Stimulated activated CD4-positive, alpha-beta T cell treated with anti-CD3 and anti-CD28 coated beads, TNF-alpha, amount 100 ng/mL, for 48 hours (primary cell): ENCODE measurements at places on chromosomes 2 and 18.
A peak's percentile ranks its signal among the peaks of the same experiment; 100 is the strongest.

GRCh38 chr2:61675204-61675603 is 137.0 kb upstream of the XPO1 start:
- no peak for DNase-seq

- DNase-seq, result no peak
Observed at GRCh38 chr18:52216666-52217065, 123.3 kb upstream of the DCC start.

GRCh38 chr2:86764661-86765309 is 25.9 kb downstream of the CD8A start:
- DNase-seq, result no peak

DNA sequence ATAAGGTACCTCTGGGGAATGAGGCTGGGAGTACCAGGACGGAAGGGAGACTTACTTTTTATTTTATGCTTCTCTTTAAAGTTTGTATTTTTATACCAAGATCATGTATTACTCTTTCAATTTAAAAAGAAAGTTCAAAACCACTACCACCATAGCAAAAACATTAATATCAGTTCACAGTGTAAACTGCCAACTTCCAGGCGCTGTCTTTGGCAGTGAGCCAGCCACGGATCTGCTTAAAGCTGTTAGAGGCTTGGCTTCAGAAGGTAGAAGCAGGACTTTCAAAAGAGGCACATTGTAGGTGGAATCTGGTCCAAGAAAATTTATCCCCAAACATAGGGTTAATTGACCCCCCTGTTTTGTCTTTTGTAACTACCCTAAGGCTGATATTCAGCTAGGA is 74.8 kb downstream of the B3GNT2 start:
- no peak for DNase-seq

DNA sequence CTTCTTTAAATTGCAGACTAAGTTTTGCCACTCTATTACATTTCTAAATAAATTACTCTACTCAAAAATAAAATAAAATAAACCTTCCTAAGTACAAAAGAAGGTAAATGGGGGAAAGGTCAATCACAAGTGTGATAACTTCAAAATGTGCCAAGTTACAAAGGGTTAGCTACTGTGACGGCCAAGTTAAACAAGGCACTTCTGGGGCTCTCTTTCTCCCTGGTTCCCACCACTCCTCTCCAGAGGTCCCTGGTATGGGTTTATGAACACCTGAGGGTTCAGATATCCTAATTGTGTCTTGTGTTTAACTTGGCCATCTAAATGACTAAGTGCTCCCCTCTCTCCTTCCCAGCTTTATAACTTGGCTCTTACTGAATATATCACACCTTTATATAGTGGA is 5.4 kb downstream of the ZNF521 start:
- DNase-seq, result no peak

GRCh38 chr2:100708333-100708732 is 111.6 kb upstream of the NPAS2 start:
- DNase-seq, result no peak

- no peak for DNase-seq
Observed at GRCh38 chr2:852168-852567, 98.5 kb upstream of the SNTG2 start.

DNA sequence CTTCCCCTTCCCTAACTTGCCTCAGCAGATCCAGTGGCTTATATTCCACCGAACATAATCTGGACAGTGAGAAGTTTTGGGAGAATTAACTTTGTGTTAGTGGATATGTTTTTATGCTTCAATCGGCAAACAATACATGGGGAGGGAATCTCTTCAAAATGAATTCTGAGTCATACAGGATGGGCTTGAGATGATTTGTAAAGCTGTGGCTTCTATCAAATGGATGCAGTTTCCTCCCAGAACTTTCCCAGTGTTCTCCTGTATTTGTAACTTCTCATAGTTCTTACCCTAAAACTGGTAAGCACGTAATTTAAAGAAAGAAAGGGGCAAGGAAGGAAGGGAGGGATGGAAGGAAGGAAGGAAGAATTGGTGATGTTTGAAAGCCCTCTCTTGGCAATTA is 36.8 kb downstream of the PDCL3 start:
- no peak for DNase-seq

GRCh38 chr2:24304098-24304497 is 56.2 kb downstream of the ITSN2 start:
- no peak for DNase-seq

DNA sequence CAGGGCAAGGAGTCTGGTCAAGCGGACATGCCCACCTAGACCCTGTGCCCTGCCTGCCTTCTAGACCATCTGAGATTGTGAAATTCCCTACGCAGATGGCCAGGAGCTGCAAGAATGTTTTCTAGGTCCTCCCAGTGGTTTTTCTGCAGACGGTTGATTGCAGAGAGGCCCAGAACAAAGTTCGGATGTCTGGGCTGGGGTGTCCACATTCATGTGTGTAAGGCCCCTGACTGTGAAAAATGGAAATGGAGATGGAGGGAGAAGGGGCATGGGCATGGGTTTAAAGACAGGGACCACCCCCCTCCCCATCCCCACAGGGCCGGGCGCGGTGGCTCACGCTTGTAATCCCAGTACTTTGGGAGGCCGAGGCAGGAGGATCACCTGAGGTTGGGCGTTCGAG is 11.8 kb downstream of the ARHGAP25 start:
- no peak for DNase-seq

DNA sequence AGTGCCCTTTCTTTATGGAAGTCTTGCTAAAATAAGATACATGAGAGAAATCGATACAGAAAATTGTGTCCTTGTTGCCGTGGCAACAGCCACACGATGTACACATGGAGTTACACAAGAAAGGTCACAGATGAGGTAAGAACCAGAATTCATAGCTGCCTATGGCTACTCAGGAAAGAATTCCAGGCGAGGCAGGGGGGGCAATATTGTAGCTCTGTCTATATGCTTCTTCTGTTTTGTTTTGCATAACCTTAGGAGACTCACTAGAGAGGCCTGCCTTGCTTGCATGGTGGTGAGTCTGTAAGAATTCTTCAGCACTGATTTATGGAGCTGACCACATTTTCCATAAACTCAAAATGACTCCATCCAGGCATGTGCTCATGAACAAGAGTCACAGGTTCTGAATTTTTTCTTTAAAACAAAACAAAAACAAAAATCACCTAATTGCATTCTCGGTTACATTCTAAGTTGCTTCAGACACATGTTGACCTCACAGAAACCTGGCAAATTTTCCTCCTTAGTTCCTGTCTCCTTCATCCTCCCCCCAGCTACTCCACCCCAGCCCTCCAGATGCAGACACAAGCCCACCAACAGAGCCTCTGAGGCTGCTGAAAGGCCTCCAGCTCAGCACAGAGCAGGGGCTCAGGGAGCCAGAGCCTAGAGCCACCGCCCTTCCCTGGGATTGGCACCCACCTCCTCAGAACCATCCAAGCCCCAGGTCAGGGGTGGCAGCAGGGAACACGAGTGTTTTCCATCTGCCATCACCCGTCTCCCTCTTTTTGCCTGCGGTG is 183.5 kb downstream of the ANTXR1 start:
- DNase-seq, result no peak

GRCh38 chr2:85330839-85331636 is 3.2 kb upstream of the TGOLN2 start:
- DNase-seq, result no peak

- DNase-seq, result no peak
Observed at GRCh38 chr2:136297994-136298393, 180.0 kb upstream of the CXCR4 start.

DNA sequence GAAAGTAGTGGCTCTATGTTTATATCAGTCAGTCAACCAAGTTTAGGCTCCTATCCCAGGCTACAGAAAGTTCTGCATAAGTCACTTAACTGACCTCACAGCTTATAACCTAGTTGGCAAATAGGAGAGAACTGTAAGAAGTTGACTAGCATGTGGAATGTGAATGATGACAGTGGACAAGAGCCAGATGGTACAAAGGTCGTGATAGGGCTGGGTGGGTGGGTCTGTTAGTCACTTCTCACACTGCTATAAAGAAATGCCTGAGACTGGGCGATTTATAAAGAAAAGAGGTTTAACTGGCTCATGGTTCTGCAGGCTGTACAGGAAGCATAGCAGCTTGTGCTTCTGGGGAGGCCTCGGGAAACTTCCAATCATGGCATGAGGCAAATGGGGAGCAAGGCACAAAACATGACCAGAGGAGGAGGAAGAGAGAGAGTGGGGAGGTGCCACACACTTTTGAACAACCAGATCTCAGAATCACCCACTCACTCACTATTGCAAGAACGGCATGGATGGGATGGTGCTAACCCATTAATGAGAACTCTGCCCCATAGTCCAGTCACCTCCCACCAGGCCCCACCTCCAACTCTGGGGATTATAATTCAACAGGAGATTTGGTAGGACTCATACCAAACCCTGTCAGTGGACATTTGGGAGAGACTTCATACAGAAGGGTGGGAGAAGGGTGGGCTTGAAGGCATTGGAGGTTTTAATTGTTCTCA is 68.8 kb downstream of the LTBP1 start:
- no peak for DNase-seq

- no peak for DNase-seq
Observed at GRCh38 chr18:36650266-36650665, 178.5 kb downstream of the TPGS2 start.

- no peak for DNase-seq
Observed at GRCh38 chr18:7686278-7686677, 119.2 kb downstream of the PTPRM start.

DNA sequence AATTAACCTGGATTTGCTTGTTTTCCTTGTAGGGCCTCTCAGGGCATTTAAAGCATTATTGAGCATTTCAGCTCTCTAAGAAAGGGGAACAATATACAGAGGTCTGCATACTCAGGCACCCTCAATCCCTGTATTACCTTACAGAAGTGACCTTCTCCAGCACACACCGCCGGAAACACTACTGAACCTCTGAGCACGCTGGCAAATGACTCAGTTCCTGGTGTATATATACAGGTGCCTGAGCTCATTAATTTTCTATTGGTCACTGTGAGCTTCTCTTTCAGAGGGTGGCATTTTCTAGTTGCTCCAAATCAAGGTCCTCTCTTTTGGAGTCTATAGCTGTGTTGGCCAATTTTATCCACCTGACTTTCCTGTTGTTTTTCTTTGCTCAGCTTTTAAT is 85.2 kb upstream of the COPS8 start:
- DNase-seq, result no peak

GRCh38 chr18:41695441-41695840 is 259.6 kb upstream of the PIK3C3 start:
- no peak for DNase-seq

DNA sequence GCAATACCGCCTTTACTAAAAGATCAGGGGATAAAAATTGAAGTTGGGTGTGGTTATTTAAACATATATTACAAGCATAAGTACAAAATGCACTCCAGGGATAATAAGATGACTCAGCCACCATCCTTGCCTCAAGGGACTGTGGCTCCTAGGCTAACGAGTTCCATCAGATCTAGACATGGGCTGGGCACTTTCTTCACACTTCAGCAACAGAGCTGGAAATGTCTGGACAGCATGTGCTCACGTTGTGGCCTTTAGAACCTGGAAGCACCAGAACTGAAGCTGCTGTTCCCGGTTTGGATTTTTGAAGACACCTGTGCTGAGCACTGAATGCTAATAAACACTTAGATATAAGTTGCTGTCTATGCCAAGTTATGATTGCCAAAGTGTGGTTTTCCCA is 384.2 kb upstream of the SALL3 start:
- no peak for DNase-seq

- peak; percentile 18 for DNase-seq
Observed at GRCh38 chr2:206442833-206443734, at the start of gene ADAM23. ADAM23 (plus strand) TSS chr2:206443532; CDS start chr2:206443867, 335 bp downstream.
